ENCODE measurements at places on chromosomes 13 and 19.
A peak's percentile ranks its signal among the peaks of the same experiment; 100 is the strongest.

DNA sequence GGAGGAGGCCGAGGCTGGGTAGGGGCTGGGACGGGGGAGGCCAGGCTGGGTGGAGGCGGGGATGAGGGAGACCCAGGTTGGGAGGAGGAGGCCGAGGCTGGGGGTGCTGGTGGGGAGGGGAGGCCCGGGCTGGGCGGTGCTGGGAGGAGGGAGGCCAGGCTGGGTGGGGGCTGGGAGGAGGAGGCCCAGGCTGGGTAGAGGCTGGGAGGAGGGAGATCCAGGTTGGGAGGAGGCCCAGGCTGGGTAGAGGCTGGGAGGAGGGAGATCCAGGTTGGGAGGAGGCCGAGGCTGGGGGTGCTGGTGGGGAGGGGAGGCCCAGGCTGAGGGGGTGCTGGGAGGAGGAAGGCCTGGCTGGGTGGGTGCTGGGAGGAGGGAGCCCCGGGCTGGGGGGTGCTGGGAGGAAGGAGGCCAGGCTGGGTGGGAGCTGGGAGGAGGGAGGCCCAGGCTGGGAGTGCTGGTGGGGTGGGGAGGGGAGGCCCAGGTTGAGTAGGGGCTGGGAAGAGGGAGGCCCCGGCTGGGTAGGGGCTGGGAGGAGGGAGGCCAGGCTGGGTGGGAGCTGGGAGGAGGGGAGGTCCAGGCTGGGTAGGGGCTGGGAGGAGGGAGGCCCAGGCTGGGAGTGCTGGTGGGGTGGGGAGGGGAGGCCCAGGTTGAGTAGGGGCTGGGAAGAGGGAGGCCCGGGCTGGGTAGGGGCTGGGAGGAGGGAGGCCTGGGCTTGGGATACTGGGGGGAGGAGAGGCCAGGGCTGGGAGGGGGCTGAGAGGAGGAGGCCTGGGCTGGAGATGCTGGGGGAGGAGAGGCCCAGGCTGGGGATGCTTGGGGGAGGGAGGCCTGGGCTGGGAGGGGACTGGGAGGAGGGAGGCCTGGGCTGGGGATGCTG, 10.7 kb downstream of the TPGS1 start:
- no peak for DNase-seq

DNA sequence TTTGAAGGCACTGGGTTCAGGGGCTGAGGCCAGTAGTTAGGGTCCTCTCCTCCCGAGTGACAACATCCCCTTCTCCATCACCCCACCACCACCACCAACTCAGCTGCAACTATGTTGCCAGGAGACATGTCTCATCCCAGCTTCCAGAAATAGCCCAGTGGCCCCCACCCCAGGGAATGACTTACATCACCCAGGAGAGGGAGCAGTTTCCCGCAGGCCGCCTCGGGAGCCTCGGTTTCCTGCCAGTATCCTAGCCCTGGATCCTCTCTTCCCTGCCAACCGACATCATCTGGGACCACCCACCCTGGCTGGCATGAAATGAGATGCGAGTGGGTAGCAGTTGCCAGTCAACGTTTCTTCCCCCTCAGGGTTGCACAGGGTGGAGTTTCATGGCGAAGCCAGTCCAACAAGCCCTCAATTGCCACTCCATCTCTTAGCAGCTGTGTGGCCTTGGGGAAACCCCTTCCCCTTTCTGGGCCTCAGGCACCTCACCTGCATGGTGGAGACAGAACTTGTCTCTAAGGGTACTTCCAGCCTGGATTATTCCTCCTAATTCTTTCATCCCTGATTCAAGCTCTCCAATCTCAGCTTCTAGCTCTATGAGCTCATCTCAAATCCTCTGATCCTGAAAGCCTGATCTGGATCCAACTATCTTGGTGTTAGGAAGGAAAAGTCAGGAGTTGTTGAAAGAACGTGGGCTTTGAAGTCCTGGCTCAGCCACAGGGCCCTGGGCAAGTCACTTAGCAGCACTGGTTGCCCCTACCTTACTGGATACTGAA, 3.9 kb upstream of the GSK3A start:
- DNase-seq, result peak; percentile 20

- no peak for DNase-seq
Observed at GRCh38 chr19:58229255-58229639, 533 bp downstream of the ZNF544 start.

DNA sequence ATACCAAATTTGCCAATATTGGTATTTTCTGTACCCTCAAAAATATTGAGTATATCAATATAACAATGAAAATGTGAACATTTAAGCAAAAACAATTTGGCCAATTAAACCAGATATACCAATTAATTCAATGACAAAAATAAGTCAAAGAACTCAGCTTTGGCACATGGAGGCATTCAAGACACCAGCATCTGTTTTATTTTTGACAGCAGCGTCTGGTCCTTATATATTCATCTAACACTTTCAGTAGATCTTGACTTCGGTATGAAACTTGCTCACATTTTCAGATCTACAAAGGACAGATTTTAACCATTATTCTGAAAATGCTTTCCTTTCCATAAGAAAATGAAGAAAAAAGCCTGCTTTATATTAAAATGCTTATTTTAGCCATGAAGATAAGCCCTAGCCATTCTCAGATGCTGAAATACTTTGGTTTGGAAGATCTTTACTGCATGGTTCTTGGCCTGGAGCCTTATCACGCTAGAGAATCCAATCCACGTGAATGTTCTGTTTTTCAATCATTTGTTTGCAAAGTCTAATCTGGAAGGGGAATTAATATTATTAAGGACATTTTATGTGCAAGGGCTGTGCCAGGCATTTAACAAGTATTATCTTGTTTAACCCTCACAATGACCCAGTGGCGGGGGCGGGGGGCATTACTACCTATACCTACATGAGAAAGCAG, 132.2 kb downstream of the DLEU7 start:
- no peak for DNase-seq

DNA sequence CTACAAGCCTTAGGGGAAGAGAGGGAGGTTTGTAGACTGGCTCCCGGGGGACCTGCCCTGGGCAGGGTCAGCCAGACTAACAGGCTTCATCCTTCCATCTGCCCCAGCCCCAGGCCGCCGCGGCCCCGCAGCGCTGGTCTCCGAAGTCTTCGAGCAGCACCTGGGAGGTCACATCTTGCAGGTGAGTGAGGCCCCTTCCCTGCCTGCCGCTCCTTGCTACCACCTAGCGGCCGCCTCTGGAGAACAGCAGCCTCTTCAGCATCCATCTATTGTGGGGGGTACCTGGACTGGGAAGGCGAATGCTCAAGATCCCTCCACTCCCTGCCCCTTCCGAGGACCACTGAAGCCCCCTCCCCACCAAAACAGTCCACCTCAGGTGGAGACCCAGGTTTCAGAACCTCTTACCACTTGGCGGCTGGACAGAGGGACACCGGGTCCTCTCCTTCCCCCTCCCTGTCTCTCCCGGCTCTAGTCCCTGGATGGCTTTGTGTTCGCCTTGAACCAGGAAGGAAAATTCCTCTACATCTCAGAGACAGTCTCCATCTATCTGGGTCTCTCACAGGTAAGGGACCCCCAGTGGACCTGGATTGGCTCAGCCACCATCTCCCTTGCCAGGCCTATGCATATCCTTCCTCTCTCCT, 12.7 kb downstream of the NPAS1 start:
- peak; percentile 44 for DNase-seq

DNA sequence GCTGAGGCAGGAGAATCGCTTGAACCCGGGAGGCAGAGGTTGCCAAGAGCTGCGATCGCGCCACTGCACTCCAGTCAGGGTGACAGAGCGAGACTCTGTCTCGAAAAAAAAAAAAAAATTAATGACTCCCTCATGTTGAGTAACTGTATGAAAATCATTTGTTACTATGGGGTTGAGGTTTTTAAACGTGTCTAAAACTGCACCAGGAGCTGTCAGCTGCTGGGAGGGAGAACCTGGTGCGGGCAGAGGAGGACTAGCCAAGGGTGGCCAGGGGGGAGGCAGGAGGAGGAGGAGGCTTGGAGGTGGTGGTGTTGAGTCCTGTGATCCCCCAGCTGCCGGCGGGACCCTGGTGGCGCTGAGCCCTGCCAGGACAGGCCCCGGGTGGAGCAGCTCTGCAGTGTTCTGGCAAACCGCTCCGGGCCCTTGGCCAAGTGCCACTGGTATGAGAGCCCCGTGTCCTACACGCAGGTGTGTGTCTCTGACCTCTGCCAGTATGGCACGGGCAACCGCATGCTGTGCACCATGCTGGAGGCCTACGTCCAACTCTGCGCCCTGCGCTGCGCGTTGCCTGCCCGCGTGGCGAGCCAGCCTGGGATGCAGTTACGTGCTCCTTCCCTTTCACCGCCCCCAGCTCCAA, 17.1 kb upstream of the FXYD3 start:
- DNase-seq, result no peak

DNA sequence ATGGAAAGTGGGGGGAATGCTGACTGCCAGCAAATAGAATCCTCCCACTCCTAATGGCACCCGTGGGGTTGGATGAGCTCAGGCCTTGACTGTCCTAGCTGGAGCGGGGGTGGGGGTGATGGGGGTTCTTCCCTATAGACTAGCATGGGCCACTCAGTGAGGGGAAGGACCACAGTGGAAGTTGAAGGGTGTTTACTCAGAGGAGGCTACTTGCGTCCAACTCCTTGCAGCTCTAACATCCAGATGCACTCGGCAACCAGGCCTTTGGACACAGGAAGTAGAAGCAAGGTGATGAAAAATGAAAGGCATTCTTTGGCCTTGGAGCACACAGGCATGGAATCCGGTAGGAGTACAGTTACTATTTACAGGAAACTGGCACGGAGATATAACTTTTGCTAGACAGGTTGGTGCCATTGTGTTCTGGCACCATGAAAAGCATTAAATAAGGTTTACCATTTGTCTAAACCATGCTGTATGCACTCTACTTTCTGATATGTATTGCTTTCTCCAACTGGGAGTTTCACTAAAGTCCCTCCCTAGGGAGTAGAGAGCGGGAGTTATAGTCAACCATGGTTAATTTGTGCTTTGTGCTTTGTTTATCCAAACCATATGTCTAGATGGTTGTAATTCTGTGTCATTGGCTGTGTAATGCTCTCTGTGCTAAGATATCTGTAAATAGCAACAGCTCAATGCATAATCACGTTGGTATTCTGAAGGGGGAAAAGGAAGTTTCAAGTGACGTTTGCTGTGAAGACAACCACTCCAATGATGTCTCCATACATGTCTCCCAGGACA, 125.3 kb downstream of the TSHZ3 start:
- no peak for DNase-seq

GRCh38 chr13:19668778-19669177, 35.3 kb downstream of the MPHOSPH8 start:
- DNase-seq, result no peak

- DNase-seq, result peak; percentile 95
Observed at GRCh38 chr19:17469481-17470067, 750 bp upstream of the SLC27A1 start.

DNA sequence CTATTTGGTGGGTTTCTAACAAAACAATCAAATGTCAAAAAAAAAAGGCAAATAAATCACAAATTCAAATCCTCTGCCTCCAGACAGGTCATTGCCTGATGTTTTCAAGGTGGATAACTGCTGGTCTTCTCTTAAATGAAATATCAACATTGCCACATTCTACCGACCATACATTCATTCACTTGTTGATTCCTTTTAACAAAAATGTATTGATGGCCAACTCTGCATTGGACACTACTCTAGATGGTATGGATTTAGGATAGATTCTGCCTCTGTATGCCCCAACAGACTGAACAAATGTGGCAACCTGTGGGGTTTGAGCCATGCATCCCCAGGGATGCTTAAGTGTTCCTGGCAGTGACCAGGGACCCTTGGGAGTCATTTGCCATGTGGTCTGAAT, 87.6 kb upstream of the STK24 start:
- no peak for DNase-seq

- peak; percentile 32 for DNase-seq
Observed at GRCh38 chr19:13952931-13953531, 722 bp downstream of the DCAF15 start.

- DNase-seq, result no peak
Observed at GRCh38 chr19:30799865-30800755, 427.9 kb downstream of the ZNF536 start.

- no peak for DNase-seq
Observed at GRCh38 chr13:25584087-25584486, 212.3 kb downstream of the ATP8A2 start.

- DNase-seq, result no peak
Observed at GRCh38 chr13:33761740-33762139, 56.2 kb upstream of the RFC3 start.

- peak; percentile 60 for DNase-seq
Observed at GRCh38 chr13:45325806-45326205, 15.2 kb downstream of the TPT1 start.

- no peak for DNase-seq
Observed at GRCh38 chr19:46660008-46660517, 919 bp downstream of the DACT3 start.

DNA sequence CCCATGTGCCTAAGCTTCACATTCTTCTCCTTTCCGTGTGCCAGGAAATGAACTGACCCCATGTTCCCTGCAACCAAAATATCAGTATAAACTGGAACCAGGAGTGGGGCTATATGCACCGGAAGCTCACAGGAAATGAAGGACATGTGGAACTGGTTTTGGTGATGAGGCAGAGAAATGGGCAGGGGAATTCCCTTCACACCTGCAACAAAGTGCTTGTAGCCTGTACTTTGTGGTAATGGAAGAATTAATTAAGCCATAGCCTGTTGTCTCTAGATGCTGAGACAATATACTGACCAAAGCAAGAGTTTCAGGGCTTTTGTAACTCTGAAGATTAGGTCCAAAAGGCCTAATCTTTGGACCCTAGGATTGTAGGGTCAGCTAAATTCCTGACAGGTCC, 15.5 kb upstream of the UGGT2 start:
- no peak for DNase-seq
